ENCODE measurements at places on chromosomes 5 and 9.

DNA sequence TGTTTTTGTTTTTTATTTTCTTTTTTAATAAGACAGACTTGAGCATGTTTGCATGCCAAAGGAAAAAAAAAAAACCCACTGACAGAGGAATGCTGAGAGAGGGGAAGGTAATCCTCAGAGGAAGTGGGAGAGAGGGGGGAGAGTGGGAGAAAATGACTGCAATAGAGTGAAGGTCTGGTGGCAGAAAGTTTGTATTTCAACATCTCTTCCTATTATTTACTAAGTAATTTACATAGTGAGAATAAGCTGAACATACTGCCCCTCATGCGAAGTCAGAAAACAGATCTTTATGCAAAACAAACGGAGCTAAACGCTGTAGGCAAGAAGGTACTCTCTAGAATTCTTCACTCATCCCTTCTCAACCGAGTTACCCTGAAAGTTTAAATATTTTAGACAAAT, 45.0 kb downstream of the ELL2 start:
- DNase-seq, result no peak

DNA sequence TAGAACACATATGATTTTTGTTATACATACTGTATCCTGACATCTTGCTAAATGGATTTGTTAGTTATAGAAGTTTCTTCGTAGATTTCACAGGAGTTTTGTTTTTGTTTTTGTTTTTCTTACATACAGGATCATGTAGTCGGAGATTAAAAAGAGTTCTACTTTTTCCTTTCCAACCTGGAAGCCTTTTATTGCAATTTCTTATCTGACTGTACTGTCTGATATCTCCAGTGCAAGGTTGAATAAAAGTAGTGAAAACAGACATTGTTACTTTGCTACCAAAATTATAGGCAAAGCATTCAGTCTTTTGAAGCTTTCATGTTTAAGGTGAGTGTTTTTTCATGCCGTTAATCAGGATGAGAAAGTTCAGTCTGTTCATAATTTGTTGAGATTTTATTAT, 117.4 kb upstream of the PRSS3 start:
- no peak for DNase-seq

DNA sequence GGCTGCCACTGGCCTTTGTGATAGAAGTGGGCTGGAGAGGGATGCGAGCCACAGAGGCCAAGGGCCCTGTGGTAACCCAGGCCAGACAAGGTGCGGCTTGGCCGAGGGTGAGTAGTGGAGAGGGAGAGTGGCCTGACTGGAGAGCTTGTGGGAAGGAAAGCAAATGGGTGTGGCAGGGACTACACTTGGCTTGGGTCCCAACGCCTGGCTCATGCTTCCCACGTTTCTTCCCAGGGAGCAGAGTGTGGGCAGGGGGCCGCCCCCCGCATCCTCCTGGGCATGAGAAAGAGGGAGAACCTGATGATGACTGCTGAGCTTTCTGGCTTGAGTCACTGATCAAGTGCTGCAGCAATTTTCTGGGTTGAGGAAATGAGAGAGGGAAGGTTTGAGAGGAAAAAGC, 95.7 kb downstream of the ANKH start:
- DNase-seq, result no peak

GRCh38 chr9:7930613-7931012, 131.0 kb upstream of the DMAC1 start:
- DNase-seq, result no peak

- DNase-seq, result no peak
Measured at GRCh38 chr5:6995115-6995514, 281.9 kb downstream of the TENT4A start.

GRCh38 chr5:388266-389196, 54.4 kb upstream of the EXOC3 start:
- no peak for DNase-seq

- no peak for DNase-seq
Measured at GRCh38 chr5:33973271-33973670, 11.2 kb downstream of the SLC45A2 start.

GRCh38 chr5:54872810-54873209, 112.6 kb downstream of the ESM1 start:
- no peak for DNase-seq

Data from H1 (cell line).